ENCODE measurements at places on chromosomes 2 and 18.
A peak's percentile ranks its signal among the peaks of the same experiment; 100 is the strongest.

DNA sequence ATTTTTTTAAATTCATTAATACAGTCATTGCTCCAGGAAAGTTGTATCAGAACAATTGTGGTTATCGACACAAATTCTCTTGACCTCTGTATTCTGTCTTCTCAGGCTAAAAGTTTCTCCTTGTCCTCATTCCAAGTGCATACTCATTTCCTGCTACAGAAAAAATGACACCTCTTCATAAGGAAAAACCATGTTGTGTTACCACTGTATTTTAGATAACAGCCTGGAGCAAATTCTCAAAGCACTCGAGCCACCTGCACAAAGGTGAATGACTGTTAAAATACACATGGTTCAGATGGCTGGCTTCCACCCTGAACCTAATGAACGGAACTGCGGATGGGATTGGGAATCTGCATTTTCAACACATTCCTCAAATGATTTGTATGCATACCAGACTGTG lies 586.5 kb downstream of the EPHA4 start:
- no peak for DNase-seq

- DNase-seq = no peak
Observed at GRCh38 chr18:31097666-31098065, 4.6 kb downstream of the DSC2 start.

DNA sequence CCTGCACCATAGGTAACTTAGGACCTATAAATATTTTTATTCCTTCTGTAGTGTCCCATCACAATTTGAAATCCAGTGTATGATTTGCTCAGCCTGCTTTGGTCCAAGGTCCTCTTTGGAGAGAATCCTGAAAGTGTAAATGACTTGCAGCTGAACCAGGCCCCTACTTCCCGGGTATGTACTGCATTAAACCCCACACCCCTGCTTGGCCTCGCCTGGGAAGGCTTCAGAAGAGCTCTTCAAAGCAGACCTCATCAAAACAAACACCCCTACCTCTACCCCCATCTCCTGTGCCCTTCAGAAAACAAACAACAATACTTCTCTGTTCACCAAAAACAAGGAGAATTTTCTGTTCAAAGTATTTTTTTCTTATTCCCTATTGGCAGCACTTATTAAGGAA lies 9.5 kb upstream of the SPTBN1 start:
- DNase-seq = no peak

GRCh38 chr18:59428018-59428417 lies 69.0 kb upstream of the LMAN1 start:
- DNase-seq = no peak

GRCh38 chr18:6661692-6662415 lies 67.7 kb upstream of the ARHGAP28 start:
- no peak for DNase-seq

- peak; percentile 73 for DNase-seq
Observed at GRCh38 chr2:54557601-54558187, 101.6 kb downstream of the SPTBN1 start.

- no peak for DNase-seq
Observed at GRCh38 chr2:18518116-18519111, 42.0 kb downstream of the RDH14 start.

DNA sequence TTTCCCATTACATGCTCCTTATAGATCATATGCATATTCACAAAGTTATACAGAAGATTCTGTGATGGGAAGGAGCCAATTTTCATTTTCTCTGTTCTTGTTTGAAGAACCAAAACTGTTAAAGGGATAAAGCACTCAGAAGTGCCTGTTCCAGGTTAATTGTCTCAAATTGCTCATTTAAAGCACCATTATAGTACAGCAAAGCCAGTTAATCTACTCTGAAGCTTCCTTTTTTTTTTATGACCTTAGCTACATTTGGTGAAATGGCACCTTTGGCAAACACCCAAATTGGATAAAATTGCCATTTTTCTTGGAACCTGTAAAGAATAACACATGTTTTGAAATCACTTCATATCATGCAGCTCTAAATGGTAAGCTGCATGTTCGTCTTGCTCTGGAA lies 1092.3 kb downstream of the BCL11A start:
- DNase-seq = no peak

DNA sequence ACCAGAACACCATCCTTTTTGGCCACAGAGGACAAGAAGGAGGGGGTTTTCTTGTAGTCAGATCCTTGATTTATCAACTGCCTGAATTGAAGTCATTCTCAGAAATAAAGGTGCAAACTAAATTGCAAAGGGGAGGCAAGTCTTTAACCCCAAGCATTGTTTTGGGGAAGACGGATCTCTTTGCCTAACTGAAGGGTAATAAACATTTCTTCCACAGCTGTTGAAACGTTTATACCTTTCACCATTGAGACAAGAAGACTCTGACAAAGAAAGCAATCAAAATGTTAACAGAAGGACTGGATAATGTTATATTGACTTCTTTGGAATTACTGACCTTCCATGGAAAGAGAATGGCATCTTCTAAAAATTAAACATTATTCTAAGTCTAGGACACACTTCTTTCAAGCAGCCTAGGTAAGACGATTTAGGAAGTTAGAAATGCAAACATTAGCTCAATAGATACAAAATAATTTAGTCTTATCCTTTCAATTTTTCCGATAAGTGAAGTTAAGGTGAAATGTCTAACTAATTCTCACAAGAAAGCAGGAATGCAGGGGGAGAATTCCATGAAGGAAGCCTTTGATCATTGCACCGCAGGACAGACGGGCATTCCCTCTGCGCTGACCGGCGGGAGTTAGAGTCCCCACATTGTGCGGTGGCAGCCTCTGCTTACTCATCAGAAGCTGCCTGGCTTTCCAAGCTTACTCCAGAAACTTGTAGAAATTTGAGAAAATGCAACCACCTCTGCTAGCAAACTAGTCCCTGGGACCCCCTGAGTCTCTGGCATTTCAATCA lies 69.4 kb upstream of the COPS8 start:
- DNase-seq = no peak

- no peak for DNase-seq
Observed at GRCh38 chr18:6489977-6490376, 75.3 kb upstream of the L3MBTL4 start.

DNA sequence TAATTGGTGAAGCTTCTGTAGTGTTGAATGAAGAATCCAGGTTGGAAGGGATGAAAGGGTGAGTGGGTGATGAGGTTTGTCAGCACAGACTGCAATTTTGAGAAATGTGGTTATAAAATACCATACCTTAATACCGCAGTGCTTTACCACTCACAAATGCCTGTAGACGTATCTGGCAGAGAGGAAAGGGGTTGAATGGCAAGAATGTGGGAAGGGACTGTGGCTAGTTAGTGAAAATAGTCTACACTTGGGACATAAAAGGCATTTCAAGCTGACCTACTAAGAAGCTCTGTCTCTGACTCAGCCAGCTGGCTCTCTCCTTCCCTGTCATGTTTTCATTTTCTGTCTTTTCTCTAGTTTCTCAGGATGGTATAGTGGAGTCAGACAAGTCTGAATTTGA lies 25.1 kb downstream of the CDK15 start:
- DNase-seq = no peak

GRCh38 chr18:48044944-48045343 lies 114.5 kb upstream of the SMAD2 start:
- DNase-seq = no peak

GRCh38 chr2:164155558-164155957 lies 419.8 kb upstream of the FIGN start:
- no peak for DNase-seq

- no peak for DNase-seq
Observed at GRCh38 chr18:78767648-78768071, 212.0 kb upstream of the SALL3 start.

DNA sequence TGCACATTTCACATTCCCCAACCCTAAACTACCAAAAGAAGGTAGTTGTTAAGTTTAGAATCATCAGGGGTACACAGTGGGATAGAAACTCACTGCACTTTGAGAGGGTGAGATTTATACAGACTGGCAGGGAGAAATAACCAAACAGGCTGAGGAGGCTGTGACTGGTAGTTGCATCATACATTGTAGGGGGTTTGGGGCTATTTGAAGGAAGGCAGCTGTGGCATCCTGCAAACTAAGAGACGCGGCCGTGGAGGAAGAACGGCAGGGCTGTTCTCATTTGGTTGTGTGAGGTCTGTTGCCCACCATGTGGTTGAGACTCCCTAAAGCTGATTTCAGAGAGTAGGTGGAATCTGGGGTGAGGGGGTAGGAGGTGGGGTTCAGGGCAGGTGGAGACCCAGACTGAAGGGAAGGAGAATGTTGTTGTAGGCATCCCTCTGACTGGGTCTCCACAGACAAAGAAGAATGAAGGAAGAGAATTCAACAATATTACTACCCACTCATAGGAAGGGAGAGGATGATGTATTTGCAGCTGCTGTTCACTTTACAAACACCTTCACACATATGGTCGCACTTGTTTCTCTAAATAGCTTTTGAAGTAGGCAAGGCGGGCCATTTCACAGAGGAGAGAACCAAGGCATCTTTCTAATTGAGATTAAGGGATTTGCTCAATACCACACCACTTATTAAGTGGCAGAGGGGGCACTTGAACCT lies 170.9 kb upstream of the SIX2 start:
- DNase-seq = no peak

DNA sequence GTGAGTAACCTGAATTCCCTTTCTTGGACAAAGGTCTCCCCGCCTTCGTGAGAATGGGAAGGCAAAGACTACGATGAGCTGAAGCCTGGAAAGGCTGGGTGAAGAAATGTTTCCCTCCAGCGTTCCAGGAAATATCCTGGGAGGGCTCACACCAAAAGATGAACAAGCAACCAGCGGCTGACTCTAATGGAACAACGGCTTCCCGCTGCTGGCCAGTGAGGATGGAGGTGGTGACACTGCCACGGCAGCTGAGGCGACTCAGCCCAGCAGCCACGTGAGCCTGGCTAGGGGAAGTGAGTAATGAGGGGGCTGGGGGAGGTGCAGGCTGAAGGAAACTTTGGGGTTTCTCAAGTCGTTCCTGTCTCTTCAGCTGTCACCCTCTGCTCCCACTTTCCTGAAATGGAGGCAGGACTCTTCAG lies 105.0 kb upstream of the SMAD7 start:
- DNase-seq = no peak

DNA sequence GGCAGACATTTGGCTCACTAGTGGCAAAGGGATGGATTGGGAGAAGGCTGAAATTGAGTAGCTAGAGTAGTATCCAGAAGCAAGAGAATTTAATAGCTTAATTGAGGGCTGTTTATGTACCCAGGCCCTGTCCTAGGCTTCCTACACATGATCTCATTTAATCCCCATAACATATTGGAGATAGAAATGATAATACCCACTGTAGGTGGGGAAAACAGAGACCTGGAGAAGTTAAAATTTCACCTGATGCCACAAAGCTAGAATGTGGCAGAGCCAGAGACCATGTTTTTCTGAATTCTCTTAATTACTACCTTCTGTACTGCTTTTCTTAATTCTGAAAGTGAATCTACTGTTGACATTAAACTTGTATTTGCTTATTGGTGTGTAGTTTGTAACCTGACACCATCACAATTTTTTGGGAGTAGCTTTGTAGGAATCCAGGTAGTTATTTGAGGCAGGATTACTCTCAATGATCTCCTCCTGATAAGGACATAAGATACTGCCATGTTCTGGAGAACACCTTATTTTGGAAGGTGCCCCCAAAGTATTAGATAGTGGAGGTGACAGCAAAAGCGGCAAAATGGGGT lies 42.2 kb downstream of the RAB10 start:
- DNase-seq = no peak

DNA sequence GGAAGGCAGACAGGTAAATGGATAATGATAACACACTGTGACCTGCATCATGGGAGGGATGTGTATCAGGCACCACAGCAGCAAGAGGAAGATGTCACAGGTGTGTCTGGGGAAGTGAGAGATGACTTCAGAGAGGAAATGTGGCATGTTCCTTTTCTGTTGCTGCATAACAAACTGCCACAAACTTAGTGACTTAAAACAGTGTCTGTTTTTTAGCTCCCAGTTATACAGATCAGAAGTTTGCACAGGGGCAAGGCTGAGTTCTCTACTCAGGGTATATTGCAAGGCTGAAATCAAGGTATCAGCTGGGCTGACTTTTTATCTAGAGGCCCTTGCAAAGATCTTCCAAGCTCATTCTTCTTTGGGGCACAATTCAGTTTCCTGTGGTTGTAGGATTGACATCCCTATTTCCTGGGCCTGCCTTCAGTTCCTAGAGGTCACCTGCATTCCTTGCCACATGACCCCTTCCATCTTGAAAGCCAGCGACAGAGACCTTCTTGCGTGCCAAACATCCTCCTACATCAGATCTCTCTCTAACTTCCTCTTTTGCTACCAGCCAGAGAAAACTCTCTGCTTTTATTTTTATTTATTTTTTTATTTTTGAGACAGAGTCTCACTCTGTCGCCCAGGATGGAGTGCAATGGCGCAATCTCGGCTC lies 2.1 kb upstream of the MAP3K2 start:
- DNase-seq = no peak

- DNase-seq = no peak
Observed at GRCh38 chr2:134540990-134541389, 177.8 kb downstream of the TMEM163 start.

- DNase-seq = no peak
Observed at GRCh38 chr2:47134386-47135090, 20.6 kb downstream of the STPG4 start.

- DNase-seq = no peak
Observed at GRCh38 chr2:100998235-100998573, 3.9 kb upstream of the RPL31 start.

DNA sequence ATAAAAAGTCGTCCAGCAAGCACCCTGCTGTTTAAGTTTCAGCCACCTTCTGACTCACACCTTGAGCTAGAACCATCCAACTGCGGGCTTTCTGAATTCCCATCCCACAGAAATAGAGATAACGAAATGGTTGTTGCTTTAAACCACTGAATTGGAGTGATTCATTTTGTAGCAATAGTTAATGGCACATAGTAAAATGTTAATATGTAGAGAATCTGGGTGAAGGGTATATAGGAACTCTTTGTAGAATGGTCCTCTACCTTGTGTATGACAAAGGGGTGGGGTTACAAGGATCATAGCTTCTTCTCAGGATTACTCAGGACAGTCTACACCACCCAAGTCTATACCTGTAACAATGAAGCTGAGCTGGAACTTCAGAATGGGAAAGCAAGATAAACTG lies 2.4 kb upstream of the MAPRE3 start:
- DNase-seq = no peak

GRCh38 chr2:183162362-183162761 lies 38.1 kb downstream of the NUP35 start:
- DNase-seq = no peak

GRCh38 chr2:128320192-128320905 lies 1.7 kb upstream of the HS6ST1 start:
- no peak for DNase-seq

DNA sequence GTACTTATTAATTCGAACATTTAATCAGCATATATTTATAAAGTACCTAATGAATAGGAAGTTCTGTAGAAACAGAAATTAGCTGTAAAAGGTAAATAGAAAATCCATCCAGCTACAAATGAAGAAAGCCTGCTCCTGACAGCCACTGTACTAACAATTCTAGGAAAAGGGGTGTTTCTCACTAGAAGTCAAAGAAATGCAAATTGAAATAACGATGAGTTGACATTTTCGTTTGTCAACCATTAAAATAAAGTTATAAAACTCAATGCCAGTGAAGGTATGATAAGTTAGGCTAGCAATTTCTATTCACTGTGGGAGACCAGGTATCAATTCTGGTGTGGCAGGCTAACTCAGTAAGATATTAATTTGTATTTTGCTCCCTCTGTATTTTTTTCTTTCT lies 198.0 kb downstream of the ARL4C start:
- no peak for DNase-seq
